Esophagus squamous epithelium (tissue), 5 donors: ENCODE measurements at places on chromosomes 12 and 14.

DNA sequence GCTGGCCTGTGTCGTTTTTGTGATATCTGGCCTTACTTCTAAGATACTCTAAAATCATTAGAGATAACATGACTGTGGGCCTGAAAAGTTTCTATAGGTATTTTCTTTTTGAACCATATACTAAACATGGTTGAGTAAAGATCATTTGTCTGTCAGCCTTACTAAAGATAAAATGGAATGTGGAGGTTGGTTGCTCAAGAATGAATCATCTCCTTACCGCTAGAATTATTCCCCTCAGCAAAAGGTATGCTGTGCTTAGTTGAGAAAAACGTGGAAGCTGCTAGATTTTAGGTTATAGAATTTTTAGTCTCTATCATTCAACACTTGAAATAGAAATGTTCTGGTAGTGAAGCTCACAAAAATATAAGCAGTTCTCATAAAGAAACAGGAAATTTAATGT is 407.3 kb downstream of the AEBP2 start:
- no peak for DNase-seq

GRCh38 chr14:101920271-101920670 is 44.1 kb upstream of the DYNC1H1 start:
- DNase-seq: no peak

GRCh38 chr12:10140001-10140400 is 10.0 kb upstream of the CLEC7A start:
- no peak for DNase-seq

DNA sequence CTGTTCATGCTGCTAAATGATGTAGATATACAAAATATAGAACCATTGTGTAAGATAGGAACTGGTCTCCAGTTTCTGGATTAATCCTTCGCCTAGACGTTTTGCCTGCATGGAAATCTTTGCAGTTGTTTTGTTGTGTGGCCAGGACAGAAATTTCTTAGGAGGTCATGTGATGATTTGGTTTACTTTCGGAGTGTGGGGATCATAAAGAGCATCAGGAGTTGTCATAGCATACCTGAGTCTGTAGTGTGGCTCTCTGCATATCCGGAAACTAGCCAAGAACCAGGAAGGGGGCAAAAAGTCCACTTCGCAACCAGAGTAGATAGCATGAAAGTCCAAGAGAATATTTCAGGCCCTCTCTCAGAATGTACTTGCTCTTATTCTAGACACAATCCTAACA is 3.1 kb downstream of the SAMD4A start:
- no peak for DNase-seq

- no peak for DNase-seq
Measured at GRCh38 chr12:70197345-70197744, 45.9 kb upstream of the CNOT2 start.

DNA sequence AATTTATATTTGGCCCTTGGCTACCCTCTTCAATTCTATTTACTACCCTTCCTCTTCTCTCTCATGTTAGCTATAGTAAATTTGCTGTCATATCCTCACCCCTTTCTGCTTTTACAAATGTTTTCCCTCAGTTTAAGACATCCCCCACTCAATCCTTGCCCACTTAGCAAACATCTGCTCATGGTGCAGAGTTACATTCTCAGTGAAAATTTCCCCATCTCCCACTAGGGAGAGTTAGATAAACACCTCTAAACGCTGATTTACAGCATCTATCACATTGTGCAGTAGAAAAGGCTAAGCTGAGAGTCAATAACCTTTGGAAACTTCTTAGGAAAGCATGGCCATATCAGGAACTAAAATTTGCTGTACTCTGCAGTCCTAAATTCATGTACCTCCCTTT is 69.0 kb downstream of the DENND5B start:
- no peak for DNase-seq

DNA sequence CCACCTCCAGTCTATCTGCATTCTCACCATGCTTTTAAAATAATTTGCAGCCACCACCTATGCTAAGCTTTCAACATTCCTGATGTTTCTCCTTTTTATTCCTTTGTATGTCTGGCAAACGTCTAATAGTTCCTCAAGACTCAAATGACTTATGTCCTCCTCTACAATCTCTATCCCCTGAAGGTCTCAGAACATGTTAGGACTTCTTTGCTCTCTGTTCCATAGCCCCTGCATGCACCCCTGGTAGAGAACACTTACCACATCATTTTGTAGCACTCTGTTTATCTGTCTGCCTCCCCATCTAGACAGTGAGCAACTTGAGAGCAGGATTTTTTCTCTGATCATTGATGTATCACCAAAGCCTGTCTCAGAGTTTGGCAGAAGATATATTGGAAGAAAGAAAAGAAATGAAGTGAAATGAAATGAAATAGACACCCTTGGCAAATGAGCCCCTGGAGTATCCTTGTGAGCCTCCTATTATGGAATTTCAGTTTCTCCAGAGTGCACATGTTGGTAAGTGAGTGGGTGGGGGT is 1231.2 kb upstream of the FLRT2 start:
- DNase-seq: no peak
